Stimulated activated CD8-positive, alpha-beta memory T cell treated with anti-CD3 and anti-CD28 coated beads, Interleukin-2, amount 100 ng/mL, for 1 hour (primary cell): ENCODE measurements at places on chromosomes 5 and 9.
A peak's percentile ranks its signal among the peaks of the same experiment; 100 is the strongest.

GRCh38 chr5:169933616-169934015 is 46.7 kb downstream of the INSYN2B start:
- no peak for DNase-seq

GRCh38 chr9:124217836-124218437 is 39.8 kb upstream of the NEK6 start:
- DNase-seq = no peak

DNA sequence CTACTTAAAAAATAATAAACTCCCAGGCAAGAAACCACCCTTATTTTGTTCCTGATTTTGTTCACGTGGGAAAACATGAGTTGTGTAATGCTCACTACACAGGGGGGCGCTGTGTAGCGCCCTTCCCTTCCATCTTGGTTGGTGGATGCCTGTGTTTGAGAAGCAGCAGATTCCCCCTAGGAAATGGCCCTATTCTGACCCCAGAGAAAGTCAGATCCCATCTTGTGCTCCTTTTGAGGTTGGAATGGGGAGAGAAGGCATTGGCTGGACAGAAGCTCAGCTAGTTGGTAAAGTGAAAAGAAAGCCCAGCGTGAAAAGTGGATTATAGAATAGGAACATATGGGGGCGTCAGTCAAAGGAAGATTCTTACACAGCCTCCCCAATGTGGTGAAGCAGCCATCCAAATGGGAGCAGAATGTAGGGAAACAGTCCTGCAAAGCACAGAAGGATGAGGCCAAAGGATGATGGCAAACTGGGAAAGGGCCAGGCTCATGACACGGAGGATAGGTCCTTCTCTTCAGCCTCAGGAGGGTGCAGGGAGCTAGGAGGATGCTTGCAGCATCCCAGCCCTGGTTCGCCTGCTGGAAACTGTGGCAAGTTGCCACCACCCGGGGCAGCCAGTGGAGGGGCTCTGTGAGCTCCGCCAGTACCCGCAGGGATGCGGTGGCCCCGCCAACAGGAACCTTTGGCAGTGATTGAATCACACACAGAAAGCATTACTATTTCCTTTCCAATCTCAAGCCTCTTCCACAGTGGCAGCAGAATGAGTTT is 314.2 kb upstream of the DAP start:
- no peak for DNase-seq

DNA sequence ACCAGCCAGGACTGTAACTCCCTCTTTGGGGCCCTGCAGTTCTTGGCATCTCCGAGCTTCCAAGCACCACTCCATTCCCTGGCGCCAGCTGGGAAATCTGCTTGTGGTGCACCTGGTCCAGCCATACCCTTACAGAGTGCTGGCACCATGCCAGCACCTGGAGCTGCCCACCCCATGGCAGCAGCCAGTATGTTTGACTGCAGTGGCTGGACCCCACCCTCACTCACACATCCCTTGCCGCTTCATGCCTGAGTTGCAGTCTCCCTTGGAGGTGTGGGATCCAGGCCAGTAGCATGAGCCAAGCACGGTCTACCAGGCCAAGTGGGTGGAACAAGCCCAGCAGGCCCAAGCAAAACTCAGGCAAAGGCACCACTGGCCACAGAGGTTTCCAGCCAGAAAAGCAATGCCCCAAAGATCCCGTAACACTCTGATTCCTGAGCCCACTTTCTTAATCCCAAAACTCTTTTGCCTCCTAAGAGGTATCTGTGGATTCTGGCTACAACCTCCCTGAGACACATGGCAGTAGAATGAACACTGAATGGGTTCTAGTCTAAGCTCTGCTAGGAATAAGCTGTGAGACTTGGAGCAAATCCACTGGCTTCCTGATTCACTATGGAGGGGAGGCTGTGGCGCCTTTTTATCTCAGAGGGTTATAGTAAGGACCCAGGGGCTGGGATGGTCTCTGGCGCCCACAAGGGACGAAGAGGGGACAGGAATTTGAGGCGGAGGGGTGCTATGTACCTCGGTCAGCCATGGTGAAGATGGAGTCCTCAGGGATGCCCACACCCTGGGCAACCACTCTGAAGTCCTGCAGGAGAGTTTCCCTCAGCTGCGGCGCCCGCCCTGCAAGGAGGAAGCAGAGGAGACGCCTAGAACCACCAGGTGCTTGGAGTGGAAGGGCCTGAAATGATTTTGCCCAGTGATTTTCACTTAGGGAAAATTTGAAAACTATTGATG is 5.6 kb downstream of the AMBP start:
- DNase-seq = no peak

GRCh38 chr9:76153902-76154629 is 240.2 kb downstream of the RFK start:
- no peak for DNase-seq

GRCh38 chr9:105437704-105438103 is 10.1 kb upstream of the FSD1L start:
- DNase-seq = no peak

DNA sequence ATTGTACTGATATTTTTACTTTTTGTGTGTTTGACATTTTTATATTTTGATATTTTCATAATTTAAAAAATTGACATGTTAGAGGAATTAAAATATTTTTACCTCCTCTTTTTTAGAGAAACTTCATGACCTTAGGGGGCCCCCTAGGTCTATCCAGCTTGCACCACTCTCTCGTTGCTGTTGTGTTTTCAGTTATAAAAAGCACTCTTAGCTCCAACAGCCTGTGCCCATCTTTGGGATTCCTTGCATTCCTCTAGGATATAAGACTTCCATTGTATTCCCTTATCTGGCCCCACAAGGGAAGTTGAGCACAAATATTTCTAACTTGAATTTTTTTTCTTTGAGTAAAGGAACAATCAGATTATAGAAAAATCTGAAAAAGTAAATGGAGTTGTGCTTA is 245.3 kb downstream of the SH3GL2 start:
- no peak for DNase-seq

- no peak for DNase-seq
Observed at GRCh38 chr5:68067976-68068603, 147.5 kb upstream of the PIK3R1 start.

- DNase-seq = peak; percentile 34
Observed at GRCh38 chr5:91311697-91312501, 71.2 kb downstream of the ARRDC3 start.

- DNase-seq = no peak
Observed at GRCh38 chr9:19799784-19800183, 10.9 kb upstream of the SLC24A2 start.

- no peak for DNase-seq
Observed at GRCh38 chr5:67085616-67086015, 111.0 kb downstream of the CD180 start.

DNA sequence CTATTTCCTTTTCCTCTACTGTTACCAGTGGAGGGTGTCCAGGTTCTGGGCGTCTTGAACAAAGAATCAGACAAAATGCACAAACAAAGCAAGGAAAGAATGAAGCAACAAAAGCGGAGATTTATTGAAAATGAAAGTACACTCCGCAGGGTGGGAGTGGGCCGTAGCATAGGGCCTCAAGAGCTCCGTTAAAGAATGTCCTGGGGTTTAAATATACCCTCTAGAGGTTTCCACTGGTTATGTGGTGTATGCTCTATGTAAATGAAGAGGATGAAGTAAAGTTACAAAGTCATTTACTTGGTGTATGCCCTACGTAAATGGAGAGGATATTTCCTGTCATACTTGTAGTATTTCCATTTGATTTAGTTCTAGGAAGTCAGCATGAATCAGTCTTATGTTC is 113.5 kb upstream of the MRPS30 start:
- no peak for DNase-seq

DNA sequence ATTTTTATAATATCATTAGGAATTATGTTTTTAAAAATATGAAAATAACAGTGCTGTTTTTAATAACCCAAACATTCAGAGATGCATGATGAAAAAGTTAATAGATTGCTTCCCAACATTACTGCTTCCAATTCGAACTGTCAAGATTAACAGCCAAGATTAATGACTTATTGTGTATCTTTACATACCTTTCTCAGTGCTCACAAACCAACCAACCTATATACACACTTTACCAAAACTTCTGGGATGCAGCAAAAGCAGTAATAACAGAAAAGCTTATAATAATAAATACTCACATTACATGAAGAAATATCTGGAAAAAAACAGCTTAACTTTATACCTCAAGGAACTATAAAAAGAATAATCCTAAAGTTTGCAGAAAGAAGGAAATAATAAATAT is 82.1 kb downstream of the TMEM232 start:
- no peak for DNase-seq

GRCh38 chr5:6849316-6850105 is 136.3 kb downstream of the TENT4A start:
- no peak for DNase-seq

- DNase-seq = no peak
Observed at GRCh38 chr5:119370486-119370885, 14.7 kb downstream of the TNFAIP8 start.

DNA sequence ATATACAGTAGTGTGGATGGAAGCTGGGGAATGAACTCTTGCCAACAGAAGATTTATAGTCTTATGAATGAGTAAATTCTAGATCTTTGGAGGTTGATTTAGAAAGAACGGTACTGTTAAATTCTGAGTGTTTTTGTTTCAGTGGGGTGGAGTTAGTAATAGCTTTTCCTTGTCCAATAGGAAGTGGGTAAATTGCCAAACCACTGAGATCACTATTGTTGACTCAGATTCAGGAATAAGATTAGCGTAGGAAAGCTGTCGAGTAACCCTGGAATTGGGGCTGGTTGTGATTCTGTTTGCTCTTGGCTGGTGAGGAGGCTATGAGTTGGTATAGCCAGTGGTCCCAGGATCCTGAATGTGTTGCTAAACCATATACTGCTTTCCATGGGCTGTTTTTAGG is 155.6 kb downstream of the ARHGAP26 start:
- no peak for DNase-seq

- no peak for DNase-seq
Observed at GRCh38 chr9:93315118-93315517, 131.2 kb downstream of the WNK2 start.

- DNase-seq = no peak
Observed at GRCh38 chr5:117496801-117497200, 922.2 kb upstream of the SEMA6A start.

DNA sequence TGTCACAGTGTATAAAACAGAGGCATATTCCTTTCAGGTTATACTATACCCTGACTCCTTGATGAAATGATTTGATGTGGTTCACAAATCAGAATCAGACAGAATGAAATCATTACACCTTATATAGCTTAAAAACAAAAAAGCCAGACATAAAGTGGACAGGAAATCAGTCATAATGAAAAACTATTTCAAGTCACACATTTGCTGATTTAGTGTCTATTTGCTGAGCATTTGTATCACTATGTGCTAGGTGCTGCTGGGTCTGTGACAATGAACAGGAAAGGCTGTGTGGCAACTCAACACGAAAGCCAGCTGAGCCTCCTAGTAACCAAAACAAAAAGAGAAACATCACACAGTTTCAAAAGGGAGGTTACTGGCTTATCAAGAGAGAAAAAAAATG is 194.0 kb downstream of the EFNA5 start:
- DNase-seq = no peak

GRCh38 chr5:32713770-32714381 is 2.8 kb downstream of the NPR3 start:
- no peak for DNase-seq

DNA sequence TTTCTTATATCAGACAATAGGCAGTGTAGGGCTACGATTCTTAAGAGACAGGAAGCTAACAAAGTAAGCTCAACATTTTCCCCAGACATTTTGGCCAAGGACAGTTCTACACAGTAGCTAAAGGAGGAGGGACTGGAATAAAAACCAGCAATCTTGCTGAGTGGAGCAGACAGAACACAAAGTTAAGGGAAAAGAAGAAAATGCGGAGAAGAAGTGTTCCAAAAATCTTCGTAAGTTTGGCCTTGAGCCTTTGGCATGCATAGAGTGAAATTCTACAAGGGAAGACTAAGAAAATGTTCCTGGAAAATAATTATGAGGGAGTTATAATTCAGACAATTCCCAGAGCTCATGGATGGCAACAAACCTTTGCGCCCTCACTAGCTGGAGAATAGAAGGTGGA is 748.0 kb upstream of the CTNND2 start:
- no peak for DNase-seq

DNA sequence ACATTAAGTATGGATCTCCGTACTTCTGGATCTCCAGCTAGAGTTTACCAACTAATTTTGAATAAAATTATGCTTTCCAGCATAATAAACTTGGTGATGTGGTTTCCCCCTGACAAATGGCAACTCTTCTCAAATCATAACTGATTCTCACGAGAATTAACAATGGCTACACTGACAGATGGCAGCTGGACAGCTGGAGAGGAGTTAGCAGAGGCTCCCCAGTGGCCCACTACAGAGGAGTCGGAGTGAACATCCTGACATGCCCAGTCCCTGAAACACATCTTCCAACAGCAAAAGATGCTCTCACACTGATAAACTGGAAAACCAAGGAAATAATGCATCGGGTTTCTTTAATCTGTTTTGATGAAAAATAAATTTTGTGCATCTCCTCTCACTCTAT is 239.6 kb downstream of the MAN2A1 start:
- no peak for DNase-seq

DNA sequence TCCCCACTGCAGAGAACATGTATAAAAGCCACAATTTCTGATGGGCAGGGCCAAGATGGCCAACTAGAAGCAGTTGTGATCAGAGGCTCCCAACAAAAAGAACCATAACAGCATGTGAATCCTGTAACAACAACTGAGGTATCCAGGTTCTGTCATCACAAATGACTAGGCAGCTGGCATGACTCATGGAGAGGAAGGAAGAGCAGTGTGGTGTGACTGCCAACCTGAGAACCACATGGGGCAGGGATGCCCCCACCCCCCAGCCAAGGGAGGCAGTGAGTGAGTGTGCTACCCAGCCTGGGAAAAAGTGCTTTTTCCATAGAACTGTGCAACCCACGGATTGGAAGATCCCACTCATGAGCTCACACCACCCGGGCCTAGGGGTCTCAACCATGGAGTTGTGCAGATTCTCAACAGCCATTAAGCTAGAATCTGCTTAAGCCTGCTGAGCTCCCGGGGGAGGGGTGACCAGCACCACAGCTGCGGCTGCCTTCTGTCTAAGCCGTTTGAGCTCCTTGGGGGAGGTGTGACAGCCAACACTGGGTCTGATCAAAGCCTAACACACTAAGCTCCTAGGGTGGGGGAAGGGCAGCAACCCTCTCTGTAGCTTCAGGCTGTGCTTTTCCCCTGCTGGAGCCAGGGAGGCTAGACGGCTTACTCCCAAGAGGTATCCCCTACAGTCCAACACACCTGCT is 80.1 kb upstream of the DMAC1 start:
- DNase-seq = no peak
